ENCODE measurements at places on chromosomes 1 and 21. TPM values are rescaled to one million over a fixed set of nuclear protein-coding genes. Genes with fewer than 3 reads are reported as not detected.

Gene LAD1
- 80.5 TPM for total RNA-seq

DNA sequence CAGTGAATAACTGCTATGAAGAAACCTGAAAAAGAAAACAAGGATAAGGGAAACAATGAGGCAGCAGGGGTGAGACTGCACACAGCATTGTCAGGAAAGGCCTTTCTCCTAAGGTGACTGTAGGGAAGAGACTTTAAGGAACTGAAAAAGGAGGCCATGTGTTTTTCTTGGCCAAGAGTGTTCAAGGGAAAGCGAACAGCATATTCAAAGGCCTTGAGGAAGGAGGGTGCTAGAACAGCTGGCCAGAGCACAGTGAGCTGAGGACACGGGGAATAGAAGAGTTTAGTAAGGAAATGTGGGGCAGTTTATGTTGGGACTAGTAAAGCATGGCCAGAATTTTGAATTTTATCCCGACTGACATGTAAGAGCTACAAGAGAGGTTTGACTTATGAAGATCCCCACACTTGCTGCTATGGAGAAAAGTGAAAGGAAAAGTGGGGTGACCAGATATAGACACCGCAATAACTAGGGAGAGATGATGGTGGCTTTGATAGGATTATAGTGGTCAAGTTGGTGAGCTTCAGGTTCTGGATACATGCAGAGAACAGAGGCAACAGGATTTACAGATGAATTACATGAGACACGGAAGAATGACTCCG is 1.4 kb downstream of the RWDD2B start:
- H3K36me3 ChIP-seq = no peaks in the 10 kb centered on the region
- H3K27me3 ChIP-seq = no peaks in the 10 kb centered on the region
- peaks cover 9% of the 10 kb centered on the region for H3K4me1 ChIP-seq
- peak overlapping the region; percentile 89 for H3K4me3 ChIP-seq

DNA sequence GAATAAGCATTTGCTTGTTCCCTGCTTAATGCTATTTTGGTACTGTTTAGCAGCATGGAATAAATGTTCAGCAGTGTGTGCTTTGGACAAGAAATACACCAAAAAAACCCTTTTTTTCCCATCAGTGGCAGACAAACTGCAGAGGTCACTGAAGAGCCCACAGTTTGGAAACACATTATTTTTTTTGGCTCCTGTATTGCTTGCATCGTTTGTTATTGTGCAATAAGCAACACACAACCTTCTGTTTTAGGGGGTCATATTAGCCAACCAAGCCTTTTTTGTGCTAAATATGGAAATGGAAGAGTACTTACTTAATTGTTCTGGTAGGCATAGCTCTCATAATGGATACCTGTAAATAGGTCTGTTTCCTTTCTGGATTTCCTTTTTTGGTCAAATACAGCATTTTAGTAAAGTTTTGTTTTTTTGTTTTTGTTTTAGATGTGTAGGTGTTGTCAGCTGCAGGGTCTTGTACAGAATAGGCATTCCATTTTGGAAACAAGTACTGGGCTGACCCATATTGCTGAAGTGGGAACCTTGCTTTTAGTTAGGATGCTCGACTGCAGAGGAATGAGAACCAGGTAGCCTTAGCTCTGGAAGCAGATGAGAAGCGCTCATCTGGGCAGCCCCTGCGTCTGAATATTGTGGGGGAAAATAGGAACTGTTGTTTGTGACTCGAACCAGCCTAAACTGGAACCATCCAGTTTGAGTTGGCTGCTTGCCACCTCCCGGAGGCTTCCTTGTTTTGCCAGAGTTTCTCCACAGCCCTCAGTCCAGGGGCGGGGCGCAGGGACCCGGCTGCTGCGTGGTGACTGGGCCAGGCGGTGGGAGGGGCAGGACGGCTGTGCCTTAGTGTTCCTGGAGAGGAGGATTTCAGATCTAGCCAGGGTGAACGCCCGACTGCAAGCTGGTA is 38.4 kb downstream of the SPEN start:
- H3K4me1 ChIP-seq = no peaks in the 10 kb centered on the region
- peak; percentile 38 for DNase-seq
- H3K27ac ChIP-seq = no peak overlapping the region
- H3K27me3 ChIP-seq = no peaks in the 10 kb centered on the region

DNA sequence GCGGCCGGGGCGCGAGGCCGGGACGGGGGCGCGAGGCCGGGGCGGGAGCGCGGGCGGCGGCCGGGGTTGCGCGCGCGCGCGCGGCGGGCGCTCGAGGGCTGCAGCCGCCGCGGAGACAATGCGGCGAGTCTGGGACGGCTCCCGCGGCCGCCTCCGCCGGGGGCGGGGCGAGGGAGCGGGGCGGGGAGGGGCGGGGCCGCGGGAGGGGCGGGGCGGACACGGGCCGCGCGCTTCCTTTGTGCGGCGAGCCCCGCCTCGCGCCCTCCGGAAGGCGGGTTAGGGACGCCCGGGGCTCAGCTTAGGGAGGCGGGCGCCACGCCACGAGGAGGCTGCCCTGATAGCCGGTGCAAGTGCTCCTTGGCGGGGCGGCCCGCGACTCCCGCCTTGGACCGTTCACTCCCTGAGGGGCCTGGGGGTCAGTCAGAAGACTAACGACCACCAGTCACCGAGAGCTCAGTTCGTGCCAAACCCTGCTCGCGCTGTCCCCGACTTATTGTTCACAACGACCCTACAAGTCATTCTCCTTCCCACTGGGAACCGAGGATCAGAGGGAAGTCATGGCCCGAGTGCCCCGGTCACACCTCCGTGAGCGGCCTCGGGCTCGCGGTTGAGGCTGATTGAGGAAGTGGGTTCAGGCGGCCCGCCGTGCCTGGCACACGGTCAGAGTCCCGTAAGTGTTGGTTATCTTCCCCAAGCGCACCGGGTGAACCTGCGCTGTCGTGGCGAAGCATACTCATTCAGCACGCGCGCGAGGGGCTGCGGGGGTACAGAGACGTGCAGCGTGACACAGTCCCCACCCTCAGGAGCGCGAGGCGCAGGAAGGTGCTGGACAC is 29.1 kb upstream of the A3GALT2 start:
- peak overlapping the region; percentile 73 for H3K4me3 ChIP-seq
- peak; percentile 75 for DNase-seq
- no peaks in the 10 kb centered on the region for H3K36me3 ChIP-seq
- H3K4me1 ChIP-seq = peaks cover 22% of the 10 kb centered on the region
- no peaks in the 10 kb centered on the region for H3K27me3 ChIP-seq
- peak overlapping the region; percentile 68 for H3K27ac ChIP-seq

- peaks cover 14% of the 10 kb centered on the region for H3K4me1 ChIP-seq
- H3K36me3 ChIP-seq = no peaks in the 10 kb centered on the region
- no peak for DNase-seq
- H3K27ac ChIP-seq = no peak overlapping the region
- H3K27me3 ChIP-seq = no peaks in the 10 kb centered on the region
- no peak overlapping the region for H3K4me3 ChIP-seq
These were observed 49.2 kb downstream of the ALG14 start for GRCh38 chr1:95023399-95024043.

DNA sequence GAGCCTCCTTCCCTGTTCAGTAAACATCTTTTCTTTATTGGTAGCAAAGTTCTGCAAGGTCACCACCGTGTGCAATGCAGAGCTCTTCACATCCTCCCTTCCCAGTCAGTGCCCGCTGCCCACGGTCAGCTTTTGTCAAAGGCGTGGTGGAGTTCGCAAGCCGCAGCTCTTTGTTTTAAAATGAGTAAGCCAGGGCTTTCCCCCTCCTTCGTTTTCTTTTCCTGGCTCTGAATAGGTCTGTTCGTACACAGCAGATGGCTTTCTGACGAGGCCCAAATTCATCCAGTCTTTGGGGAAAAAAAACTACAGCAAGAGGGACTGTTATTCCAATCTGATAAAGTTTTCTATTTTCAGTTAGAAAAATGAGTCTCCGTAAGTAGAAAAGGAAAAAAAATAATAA is 153.2 kb downstream of the LRIG2 start:
- DNase-seq = no peak
- H3K27me3 ChIP-seq = no peaks in the 10 kb centered on the region
- no peak overlapping the region for H3K4me3 ChIP-seq
